ENCODE measurements at places on chromosomes 12 and 14. TPM values are rescaled to one million over a fixed set of nuclear protein-coding genes. Genes with fewer than 3 reads are reported as not detected.

PIK3C2G gene
- 0.13 TPM for total RNA-seq

PLD4 gene
- not detected for total RNA-seq

NR4A1 gene
- total RNA-seq, result 11.5 TPM

RTN1 gene
- total RNA-seq, result 2.6 TPM

SPRYD4 gene
- 1.0 TPM for total RNA-seq

IQSEC3 gene
- total RNA-seq, result not detected

DNAJC22 gene
- total RNA-seq, result 9.7 TPM

STXBP6 gene
- total RNA-seq, result 5.0 TPM

PROX2 gene
- not detected for total RNA-seq

PLBD1 gene
- total RNA-seq, result 6.6 TPM

MMAB gene
- 46.1 TPM for total RNA-seq

ABCB9 gene
- 10.9 TPM for total RNA-seq

NOS1 gene
- not detected for total RNA-seq

MTA1 gene
- 37.0 TPM for total RNA-seq

LRRIQ1 gene
- 0.48 TPM for total RNA-seq

KRT2 gene
- not detected for total RNA-seq

KCNC2 gene
- not detected for total RNA-seq

RPGRIP1 gene
- under 0.01 TPM for total RNA-seq

EPYC gene
- not detected for total RNA-seq

KIF26A gene
- 1.2 TPM for total RNA-seq

PYGL gene
- total RNA-seq, result 32.3 TPM

DPY19L2 gene
- total RNA-seq, result 1.8 TPM

BDKRB2 gene
- 49.1 TPM for total RNA-seq

ADAM20 gene
- under 0.01 TPM for total RNA-seq

PMEL gene
- 1.7 TPM for total RNA-seq
